ENCODE measurements at places on chromosomes 16 and 17. TPM values are rescaled to one million over a fixed set of nuclear protein-coding genes. Genes with fewer than 3 reads are reported as not detected.

ETV4 gene
- 4.7 TPM for total RNA-seq

CTRL gene
- not detected for total RNA-seq

DNA sequence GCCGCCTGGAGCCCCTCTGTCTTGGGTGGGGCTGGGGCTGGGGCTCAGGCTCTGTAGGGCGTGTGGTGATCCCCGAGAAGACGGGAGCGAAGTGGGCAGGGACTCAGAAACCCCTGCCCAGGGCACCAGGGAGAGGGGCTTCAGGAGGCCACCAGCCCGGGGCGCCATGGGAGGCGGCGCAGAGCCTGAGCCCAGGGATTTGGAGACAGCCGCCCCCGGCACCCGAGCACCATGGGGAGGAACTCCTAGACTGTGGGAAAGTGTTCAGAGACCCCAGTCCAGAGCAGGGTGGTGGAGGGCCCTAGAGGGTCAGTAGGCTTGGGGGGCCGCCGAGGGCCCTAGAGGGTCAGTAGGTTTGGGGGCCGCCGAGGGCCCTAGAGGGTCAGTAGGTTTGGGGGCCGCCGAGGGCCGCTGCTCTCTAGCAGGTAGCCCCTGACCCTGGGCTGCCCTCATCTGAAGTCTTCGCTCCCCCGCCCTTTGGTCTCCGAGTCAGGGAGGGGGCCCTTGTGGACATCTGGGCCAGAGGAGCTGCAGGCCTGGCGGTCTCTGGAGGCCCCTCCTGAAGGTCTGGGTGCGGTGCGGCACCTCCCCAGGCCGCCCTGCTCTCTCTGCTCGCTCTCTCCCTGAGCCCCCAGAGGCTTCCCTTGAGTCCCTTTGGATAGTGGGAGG lies 734 bp downstream of the ARHGDIG start:
- no peak for DNase-seq

DNA sequence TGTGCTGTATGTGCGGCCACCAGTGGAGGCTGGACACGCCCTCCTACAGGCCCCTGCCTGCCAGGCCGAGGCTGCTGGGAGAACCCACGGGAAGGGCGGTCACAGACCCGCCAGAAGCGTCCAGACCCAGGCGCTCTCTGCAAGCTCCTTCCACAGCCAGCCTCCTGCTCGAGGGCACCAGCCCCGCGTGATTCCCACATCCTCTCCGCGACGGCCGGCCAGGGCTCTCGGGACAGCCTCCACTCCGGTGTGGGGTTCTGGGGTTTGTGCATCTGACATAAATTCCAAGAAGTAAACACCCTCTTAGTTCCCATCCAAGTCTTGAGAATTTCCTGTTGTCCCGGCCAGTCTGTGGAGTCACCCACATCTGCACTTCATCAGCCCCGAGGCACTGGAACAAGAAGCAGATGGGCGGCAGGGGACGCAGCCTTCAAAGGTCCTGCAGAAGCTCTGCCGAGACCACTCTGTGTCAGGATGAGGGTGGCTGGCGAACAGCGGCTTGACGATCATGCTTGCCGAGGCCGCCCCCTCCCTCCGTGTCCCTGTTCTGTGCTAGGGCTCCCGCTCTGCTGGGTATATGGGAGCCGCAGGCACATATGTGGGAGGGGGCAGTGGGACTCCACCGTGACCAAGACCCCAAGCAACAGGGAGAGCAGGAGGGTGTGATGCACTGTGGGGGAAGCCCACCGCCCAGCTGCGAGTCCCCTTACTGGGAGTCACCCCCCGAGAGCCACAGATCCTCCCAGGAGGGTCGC lies 2.4 kb upstream of the TMEM204 start:
- DNase-seq = peak; percentile 96

All from fibroblast of villous mesenchyme (primary cell).